NCI-H526 (cell line): ENCODE measurements at places on chromosomes 3 and 15.

GRCh38 chr3:31937225-31937624 lies 43.8 kb downstream of the OSBPL10 start:
- DNase-seq: no peak

DNA sequence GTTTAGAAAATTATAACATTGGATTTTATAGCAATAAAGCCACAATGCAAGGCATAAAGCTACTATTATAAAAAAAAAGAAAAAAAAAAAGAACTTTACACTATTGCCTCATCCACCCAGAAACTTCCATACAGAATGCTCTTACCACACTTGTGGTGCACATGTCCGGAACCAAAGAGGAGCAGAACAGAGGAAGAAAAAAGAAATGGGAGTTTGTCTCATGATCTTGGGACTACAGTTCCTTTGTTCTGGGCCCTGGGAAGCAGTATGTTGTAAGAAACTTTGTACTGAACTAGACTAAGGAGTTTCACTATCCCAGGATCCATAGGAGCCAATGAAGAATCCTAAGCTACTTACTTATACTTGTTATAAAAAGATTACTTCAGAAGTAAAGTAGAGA lies 36.1 kb downstream of the FMN1 start:
- no peak for DNase-seq

- DNase-seq: no peak
Observed at GRCh38 chr15:34336991-34337556, 507 bp downstream of the SLC12A6 start.

DNA sequence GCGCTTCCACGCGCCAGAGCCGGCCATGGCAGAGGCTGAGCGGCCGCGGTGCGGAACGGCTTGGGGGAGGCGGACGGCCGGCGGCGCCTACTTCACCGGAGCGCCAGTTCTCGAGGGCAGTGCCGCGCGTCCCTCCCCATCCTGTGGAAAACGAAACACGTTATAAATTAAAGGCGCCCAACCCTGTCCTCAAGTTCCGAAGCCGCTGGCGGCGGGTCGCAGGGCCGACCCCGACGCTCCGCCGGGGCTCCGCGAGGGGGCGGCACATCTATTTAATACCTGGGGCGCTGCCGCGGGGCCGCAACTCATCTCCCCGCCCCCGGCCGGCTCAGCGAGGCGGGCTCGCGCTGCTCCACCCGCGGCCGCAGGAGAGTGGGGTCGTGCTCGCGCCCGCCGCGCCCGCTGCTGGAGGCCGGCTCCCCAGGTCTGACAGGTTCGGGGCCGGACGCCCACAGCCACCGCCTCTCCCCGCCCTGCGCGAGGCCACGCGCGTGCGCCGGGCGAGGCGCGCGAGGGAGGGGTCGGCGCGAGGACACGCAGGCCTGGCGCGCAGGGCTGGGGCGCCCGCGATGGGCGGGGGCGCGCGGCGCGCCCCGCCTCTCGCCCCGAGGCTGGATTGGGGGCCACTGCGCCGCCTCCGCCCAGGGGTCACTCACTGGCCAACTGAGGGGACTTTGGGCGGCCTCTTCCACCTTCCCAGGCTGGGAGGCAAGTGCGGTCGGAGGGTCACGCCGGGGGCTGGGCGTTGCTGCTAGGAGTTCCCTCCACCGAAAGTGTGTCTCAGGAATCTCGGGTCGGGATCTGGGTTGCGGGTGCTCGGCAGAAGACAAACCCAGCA lies at the start of gene SLC30A4:
TSS of gene SLC30A4 (minus strand) at position 428 of the 838 bp plus-strand sequence. CDS start at position 27, 401 bp downstream.
- DNase-seq: peak; percentile 88
